Activated naive CD4-positive, alpha-beta T cell treated with Interleukin-2 at 50 U/mL for 16 hours (primary cell): ENCODE measurements at places on chromosomes 2 and 18.

GRCh38 chr2:41521211-41521610 lies 526.6 kb upstream of the PKDCC start:
- DNase-seq: no peak

DNA sequence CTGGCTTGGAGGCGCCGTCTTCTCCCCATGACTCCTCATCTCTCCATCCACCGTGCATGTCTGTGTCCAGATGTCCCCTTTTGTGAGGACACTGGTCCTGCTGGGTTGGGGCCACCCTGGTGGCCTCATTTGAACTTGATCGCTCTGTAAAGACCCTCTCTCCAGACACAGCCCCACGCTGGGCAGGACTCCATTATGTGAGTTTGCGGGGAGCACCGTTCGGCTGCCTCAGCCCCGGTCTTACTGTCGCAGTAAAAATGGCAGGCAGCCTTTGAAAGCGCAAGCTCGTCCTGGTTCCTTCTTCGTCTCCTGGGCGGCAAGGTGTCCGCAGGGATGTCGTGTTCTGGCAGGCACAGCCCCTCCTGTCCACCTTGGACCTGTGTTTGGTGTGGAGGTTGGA lies 17.7 kb downstream of the NFATC1 start:
- DNase-seq: no peak

- no peak for DNase-seq
Observed at GRCh38 chr2:74029714-74030397, 45.1 kb downstream of the TET3 start.

DNA sequence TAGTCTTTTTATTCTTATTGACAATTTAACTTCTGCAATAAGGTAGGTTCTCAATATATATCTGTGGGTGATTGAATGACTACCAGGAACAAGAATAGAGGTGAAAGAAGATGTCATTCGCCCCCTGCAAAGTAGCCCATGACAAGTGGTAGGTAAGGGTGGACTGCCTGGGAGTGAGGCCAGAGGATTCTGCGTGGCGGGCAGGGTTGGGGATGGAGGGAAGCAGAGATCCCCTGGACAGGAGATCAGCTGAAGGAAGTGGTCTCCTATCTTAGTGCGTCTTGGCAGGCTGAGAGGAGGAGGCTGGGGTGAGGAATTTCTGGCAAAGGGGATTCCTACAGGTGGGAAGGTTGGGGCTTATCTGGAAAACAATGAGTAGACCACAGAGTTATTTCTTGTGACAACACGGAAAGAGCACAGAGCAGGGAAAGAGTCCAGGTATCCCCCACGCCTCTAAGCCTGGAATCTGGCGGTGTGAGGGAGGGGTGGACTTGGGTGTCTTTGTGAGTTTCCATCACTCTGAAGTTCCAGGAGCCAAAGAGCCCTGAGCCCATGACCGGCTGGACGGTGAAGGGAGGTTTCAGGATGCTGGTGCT lies 21.5 kb upstream of the MYCN start:
- no peak for DNase-seq

DNA sequence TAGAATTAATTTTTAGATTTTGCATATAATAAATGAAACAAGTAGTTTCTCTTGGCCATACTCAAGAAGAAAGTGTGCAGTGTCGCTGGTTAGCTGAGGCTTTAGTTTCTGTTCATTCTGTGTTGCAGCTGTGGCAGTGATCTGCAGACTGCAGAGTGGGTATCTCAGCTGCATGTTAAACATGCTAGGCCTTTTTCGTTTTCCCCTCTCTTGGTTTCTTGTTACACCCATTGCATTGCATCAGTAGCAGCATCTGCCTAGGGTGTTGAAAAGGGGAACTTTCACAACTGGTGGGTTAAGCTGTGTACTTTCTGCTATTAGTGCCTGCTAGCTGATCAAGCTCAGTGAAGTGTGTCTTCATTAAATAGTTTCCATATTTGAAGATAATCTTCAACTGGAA lies 51.3 kb downstream of the ACSL3 start:
- no peak for DNase-seq

DNA sequence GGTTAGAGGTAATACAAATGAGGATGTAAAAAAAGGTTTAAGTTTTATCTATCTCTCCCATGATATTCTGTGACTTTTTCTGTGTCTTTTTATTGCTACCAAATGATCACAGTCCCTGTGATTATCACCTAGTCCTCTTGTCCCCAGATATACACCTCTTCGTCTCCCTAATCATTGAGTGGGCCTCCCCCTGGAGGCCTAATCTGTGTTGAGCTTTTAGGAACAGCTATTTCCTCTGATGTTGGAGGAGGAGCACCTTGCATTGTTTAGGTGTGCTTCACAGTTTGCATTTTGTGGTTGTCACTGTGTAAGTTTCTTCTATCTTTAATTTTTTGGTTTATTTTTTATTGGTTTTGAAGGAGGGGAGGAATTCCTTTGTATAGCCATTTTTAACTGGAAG lies 33.3 kb downstream of the CCDC85A start:
- DNase-seq: no peak

DNA sequence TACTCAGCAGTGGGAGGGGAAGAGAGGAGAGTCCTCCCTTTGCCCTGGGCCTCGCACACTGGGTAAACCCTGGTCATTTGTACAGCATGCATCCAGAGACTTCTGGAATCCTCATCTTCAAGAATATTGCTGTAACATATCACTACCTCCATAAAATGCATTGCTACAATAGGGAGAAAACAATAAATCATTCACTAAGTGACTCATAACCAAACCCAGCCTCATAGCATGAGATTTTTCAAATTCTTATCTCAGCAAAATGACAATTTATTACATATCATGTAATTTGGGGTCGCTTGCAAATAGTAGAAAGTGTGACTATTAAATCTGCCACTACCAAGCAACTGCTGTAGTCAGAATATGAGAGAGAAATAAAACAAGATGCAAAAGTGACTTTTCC lies 189.4 kb downstream of the ALK start:
- DNase-seq: no peak

GRCh38 chr2:100833331-100833730 lies 13.4 kb downstream of the NPAS2 start:
- no peak for DNase-seq

DNA sequence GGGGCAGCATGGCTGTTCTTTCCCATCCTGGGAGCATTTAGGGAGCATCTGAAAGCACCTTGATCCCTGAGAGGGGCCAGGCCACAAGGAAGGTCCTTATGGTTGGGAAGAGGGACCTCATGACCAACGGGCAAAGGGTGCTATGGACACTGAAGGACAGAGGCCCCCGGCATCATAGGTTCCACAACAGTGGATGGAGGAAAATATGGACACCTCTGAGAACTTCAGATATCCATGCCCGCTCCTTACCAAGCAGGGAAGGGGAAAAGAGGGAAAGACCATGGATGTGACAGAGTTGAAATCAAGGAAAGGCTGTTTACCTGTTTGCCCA lies 94.1 kb upstream of the MGAT4A start:
- no peak for DNase-seq

DNA sequence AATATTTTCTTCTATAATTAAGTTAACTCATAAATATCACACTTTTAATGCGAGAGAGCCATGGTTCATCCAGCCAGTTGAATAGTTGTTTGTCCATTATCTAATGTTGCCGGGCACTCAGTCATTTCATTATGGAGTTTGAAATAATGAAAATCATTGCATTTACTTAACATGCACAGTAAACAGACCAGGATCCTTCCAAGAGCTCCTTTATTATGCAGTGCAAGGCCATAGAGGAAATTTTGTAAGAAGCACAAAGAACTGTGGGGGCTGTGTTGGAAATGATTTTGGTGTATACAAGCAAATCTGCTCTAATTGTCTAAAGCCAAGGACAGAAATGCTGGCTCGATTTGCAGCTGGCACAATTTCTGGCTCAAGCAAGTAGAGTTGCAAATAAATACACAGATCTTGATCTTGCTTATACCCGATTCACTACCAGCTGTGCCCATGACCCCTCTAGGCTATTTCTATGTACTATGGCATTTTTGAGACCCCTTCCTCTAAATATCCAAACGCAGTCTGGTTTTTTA lies 400.3 kb upstream of the HNRNPA3 start:
- DNase-seq: no peak

DNA sequence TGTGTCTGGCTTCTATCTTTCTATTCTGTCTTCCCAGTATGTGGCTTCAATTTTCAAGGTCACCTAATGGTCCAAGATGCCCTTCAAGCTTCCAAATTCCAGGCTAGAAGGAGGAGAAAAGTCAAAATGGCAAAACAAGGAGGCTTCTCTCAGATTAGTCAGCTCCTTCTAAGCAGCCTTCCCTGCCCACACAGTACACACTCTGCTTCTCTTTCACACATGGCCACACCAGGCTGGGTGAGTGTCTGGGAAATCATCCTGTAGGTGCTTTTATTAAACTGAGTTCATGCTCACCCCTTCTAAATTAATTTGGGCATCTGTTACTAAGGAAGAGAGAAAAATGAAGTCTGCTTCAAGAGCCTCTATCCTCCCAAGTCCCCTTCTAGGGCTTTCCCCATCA lies 277.2 kb upstream of the MGAT5 start:
- DNase-seq: no peak

GRCh38 chr2:58739033-58739432 lies 497.9 kb upstream of the FANCL start:
- DNase-seq: no peak
